Activated CD4-positive, alpha-beta T cell treated with anti-CD3 and anti-CD28 coated beads, Interleukin-2, amount 10 ng/mL, durations not matched to agents 7 days and 5 days (primary cell): ENCODE measurements at places on chromosomes 5 and 9.

- no peak overlapping the region for H3K4me3 ChIP-seq
- no peak for DNase-seq
- no peak overlapping the region for H3K27ac ChIP-seq
- H3K4me1 ChIP-seq = no peaks in the 10 kb centered on the region
Measured at GRCh38 chr5:5374009-5374715, 48.3 kb upstream of the ICE1 start.

- no peak overlapping the region for H3K4me3 ChIP-seq
- H3K27me3 ChIP-seq = no peaks in the 10 kb centered on the region
- no peaks in the 10 kb centered on the region for H3K36me3 ChIP-seq
- H3K27ac ChIP-seq = no peak overlapping the region
- no peaks in the 10 kb centered on the region for H3K4me1 ChIP-seq
Measured at GRCh38 chr5:143474616-143475015, 71.1 kb upstream of the NR3C1 start.

GRCh38 chr5:129902816-129903215, 1.4 kb upstream of the CHSY3 start:
- peaks cover 57% of the 10 kb centered on the region for H3K27me3 ChIP-seq
- H3K36me3 ChIP-seq = peaks cover 2% of the 10 kb centered on the region
- H3K4me3 ChIP-seq = no peak overlapping the region
- H3K4me1 ChIP-seq = peaks cover 14% of the 10 kb centered on the region

DNA sequence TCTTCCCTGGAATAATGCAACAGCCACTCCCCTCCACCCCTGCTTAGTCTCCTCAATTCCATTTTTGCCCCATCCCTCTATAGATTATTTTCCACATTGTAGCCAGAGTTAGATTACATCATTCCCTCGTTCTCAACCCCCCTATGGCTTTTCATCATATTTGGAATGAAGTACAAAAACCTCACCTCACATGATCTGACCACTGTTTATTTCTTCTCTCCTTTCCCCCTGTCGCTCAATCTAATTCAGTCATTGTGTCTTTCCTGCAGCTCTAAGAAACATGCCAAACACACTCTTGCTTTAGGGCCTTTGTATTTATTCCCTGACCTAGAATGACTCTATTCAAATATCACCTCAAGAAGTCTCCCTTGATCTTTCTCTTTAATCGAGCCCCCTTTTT, 22.6 kb upstream of the HK3 start:
- DNase-seq = no peak
- peaks cover 15% of the 10 kb centered on the region for H3K36me3 ChIP-seq
- no peak overlapping the region for H3K27ac ChIP-seq

- H3K4me1 ChIP-seq = peaks cover 5% of the 10 kb centered on the region
- no peak overlapping the region for H3K27ac ChIP-seq
Measured at GRCh38 chr5:169626779-169627178, 10.3 kb upstream of the DOCK2 start.

DNA sequence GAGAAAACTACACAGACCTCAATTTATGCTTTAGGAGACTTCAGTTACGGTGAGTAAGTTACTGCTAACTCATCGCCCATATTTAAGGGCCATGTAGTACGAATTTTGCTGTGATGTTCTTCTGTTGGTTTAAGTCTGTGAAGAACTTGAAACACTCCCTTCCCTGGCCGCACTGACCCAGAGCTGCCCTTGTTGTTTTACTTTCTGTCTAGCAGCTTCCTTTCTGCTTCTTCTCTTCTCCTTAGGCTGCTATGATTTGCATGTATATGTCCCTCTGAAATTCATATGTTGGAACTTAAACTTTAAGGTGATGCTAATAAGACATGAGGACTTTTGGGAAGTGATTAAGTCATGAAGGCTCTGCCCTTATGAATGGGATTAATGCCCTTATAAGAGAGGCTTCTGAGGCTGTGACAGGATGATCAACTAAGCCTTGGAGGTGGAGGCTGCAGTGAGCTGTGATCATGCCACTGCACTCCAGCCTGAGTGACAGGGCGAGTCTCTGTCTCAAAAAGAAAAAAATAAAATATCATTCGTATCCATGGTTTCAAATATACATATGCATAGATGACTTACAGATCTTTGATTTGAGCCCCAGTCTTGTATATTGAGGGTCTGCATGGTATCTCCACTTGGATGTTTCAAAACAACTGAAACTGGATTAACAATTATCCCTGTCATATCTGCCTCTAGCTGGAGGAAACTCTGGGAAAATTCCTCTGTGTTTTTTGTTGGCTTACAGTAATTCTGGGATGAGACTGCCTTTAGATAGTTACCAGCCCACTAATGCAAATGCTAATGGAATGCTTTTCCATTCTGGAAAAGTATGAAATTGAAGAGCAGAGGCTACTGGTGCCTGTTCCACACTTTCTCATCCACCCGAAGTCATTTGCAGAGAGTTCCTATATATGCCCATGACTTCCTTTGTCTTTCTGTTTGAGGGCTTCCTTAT, 263.4 kb upstream of the ACTBL2 start:
- no peak overlapping the region for H3K4me3 ChIP-seq
- no peak overlapping the region for H3K27ac ChIP-seq
- no peaks in the 10 kb centered on the region for H3K36me3 ChIP-seq
- DNase-seq = no peak

GRCh38 chr5:7805379-7805778, 45.6 kb downstream of the CFAP90 start:
- no peaks in the 10 kb centered on the region for H3K36me3 ChIP-seq
- no peak overlapping the region for H3K27ac ChIP-seq
- H3K27me3 ChIP-seq = peaks cover 5% of the 10 kb centered on the region
- DNase-seq = no peak
